ENCODE measurements at places on chromosomes 3 and 15. TPM values are rescaled to one million over a fixed set of nuclear protein-coding genes. Genes with fewer than 3 reads are reported as not detected.

- H3K27me3 ChIP-seq, result peaks cover 6% of the 10 kb centered on the region
- H3K36me3 ChIP-seq, result no peaks in the 10 kb centered on the region
- DNase-seq, result no peak
- H3K4me3 ChIP-seq, result no peak overlapping the region
Measured at GRCh38 chr3:171831936-171832335, 11.2 kb upstream of the TMEM212 start.

Gene TRIM42
- total RNA-seq, result not detected

Gene PRR20G
- not detected for total RNA-seq

Gene MKRN2OS
- not detected for total RNA-seq

Gene MUC13
- not detected for total RNA-seq

All from activated naive CD4-positive, alpha-beta T cell treated with anti-CD3 and anti-CD28 coated beads for 36 hours (primary cell).